ENCODE measurements at places on chromosomes 12 and 14.

DNA sequence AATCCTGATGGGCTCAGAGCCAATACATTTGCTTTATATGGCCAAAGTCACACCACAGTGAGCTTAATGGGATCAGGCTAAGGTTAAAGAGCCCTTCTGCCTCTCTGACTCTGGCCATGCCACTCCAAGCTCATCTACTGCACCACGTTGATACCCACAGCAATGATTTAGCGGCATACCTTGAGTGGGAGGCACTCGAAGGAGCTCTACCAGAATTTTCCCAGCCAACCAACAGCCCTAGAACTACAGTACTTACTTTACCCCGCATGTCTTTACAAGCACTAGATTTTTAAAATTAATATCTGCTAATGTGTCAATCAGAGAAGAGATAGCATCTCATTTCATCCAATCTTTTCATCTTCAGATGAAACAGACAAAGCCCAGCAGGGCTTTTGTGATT, 300.5 kb downstream of the GRIN2B start:
- no peak for DNase-seq

GRCh38 chr12:11446372-11446771, 51.0 kb upstream of the PRB2 start:
- no peak for DNase-seq

- DNase-seq: peak; percentile 50
These were observed 36.0 kb downstream of the FMNL3 start for GRCh38 chr12:49671031-49671765.

DNA sequence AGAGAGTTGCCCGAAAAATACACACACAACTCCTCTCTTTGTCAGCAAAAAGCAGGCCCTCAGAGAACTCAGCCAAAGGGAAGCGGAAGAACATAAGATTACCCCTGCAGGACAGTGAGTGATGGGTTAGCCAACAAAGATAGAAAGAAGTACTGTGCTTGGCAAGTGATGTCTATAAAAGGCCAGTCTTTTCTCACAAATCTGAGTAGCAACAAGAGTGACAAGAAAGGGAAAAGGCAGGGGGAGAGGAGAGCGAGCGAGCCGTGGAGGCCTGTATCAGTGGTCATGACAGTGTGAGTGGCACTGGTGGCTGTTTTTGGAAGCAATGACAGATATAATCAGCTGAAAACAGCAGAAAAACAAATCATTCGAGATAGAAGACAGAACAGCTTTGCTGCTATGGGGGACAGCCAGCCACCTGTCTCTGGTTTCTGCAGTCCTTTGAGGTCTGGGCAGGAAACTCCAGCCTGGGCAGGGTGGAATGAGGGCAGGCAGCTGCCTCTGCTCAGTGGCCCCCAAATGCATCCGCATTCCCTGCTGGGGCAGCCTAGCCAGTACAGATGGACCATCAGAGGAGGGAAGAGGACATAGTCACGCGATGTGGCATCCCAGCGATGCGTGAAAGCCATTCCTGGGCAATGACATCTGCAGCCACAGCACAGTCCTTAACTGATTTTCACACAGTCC, 74.7 kb downstream of the TRIM9 start:
- no peak for DNase-seq

DNA sequence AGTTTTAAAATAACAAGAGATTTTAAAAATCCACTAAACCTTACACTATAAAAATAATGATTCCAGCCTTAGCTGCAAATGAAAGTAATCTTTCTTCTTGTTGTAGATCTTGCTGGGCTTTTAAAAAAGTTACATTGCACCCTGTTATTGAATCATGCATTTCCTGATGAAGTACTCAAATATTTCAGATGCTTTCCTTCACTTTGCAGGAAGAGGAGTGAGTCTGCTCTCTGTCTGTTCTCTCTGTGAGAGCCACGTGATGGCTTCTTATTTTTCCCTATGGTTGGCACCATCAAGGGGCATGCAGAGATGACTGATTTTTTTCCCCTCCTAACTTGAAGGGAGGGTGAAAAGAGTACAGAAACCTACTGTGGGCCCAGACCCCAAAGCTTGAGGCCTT, 262.7 kb downstream of the ATP23 start:
- no peak for DNase-seq

GRCh38 chr12:71046215-71046614, 111.6 kb downstream of the TSPAN8 start:
- DNase-seq: no peak

DNA sequence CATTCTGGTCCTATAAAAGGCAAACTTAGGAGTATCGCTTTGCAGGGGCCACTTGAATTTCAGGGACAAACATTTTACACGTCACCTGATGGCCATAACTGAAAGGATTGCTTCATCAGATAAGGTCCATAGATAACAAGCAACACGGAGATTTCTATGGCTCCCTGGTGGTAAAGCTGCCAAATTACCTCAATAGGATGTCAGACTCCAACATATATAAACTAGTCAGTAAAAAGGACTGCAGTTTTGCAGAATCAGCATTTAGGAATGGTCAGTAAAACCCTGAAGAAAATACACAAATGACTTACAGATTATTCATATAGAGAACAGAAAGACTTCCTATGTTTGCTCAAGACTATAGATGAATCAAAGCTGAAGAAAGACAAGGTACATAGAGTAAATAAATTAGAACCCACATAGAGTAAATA, 66.1 kb upstream of the GRIP1 start:
- no peak for DNase-seq

DNA sequence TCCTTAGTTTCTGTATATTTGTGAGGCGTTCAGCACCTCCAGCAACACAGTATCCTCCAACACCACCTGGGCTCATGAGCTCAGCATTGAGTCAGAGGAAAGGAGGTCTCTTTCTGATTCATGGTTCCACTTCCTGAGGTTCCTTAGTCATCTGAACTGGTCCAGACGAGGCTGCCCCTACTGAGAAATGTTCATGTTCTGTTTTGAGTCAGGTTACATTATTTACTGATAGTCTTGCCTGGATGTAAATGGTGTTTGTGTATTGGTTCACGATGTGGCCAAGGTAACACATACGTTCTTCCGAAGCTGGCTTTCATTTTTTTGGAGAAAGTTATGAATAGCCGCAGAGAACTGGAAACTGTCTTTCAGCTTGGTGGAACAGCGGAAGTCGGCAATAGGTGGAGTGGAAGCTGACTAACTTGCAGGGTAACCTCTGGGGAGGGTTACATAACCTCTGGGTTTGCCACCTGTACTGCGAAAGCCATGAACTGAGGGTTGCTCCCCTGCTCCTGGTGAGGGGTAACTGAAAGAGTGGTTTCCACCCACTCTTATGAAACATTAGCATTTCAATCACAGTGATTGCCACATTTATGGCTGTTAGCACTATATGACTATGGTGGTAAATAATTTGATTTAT, 42.2 kb upstream of the MANSC4 start:
- DNase-seq: no peak

- DNase-seq: no peak
These were observed 18.9 kb downstream of the ARL6IP4 start for GRCh38 chr12:122999196-122999946.

DNA sequence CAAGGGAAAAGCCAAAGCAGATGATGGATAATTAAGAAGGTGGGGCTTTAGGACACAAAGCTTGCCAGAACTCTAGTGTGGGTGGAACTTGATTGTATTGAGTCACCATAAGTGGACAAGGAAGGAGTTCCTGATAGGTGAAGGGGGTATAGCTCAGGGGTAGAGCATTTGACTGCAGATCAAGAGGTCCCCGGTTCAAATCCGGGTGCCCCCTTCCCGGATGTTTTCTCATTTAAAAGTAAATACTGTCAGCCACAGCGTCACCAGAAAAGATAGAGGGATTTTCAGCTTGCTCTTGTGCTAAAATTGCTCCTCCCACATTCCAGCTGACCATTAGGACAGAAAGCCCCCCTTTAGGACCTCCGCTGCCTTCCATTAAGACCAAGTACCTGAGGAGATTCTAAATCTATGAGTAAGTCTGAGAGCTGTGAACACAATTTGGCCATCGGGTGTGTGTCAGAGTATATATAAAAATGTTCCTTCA, 36.6 kb downstream of the DCAF4 start:
- peak; percentile 62 for DNase-seq

DNA sequence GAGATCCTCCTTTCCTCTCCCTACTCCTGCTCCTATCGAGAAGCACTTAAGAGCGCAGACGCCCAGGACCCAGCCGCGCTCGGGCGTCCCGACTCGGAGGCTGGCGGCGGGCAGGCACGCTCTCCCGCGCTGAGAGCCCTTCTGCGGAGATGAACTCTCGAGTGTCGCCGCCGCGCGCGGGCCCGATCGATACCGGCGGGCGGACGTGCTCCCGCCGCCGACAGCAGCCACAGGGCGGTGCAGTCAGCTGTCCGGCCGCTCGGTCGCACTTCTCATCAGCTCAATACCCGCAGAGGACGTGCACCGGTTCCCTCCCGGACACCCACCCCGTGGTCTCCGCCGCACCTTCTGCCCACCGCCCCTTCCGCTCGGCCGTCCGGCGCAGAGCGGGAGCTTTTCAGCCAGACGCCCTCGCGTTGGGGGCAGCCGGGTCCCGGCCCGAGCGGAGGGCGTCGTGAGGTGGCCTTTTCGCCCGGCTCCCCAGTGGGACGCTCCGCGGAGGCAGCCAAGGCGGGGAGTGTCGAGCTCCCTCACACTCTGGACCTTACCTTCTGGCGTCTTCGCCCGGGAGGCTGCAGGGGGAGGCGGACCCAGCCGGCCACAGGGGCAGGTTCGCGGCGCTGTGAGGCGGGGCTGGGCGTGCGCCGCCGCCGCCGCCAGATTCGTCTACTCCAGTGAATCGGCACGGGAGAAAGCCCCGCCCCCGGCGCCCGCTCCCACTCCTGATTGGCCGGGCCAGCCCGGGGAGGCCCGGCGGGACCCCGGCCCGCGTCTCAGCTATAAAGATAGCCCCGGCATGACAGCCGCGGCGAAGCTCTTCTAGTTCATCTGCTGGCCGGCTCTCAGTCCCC, at the start of gene INSM2:
INSM2 (plus strand) TSS at position 808 of the 851 bp plus-strand sequence. CDS start 89 bp downstream, outside the sequence.
- DNase-seq: peak; percentile 33

Data from hematopoietic multipotent progenitor cell treated with erythropoietin and hydrocortisone succinate and interleukin-3 and kit ligand, for 8 days (in vitro differentiated cells).